ENCODE measurements at places on chromosomes 2 and 18. TPM values are rescaled to one million over a fixed set of nuclear protein-coding genes. Genes with fewer than 3 reads are reported as not detected.

GRCh38 chr2:133362061-133362476, 206.2 kb downstream of the NCKAP5 start:
- peak; percentile 85 for DNase-seq

GRCh38 chr2:205495819-205496218, 186.5 kb upstream of the NRP2 start:
- DNase-seq: peak; percentile 48

- DNase-seq: no peak
Measured at GRCh38 chr2:230815088-230815487, 49.7 kb upstream of the ITM2C start.

The SPHKAP gene
- polyA plus RNA-seq: not detected

Data from IMR-90 (cell line).